Left renal pelvis (tissue), 4 donors: ENCODE measurements at places on chromosomes 13 and 19.

DNA sequence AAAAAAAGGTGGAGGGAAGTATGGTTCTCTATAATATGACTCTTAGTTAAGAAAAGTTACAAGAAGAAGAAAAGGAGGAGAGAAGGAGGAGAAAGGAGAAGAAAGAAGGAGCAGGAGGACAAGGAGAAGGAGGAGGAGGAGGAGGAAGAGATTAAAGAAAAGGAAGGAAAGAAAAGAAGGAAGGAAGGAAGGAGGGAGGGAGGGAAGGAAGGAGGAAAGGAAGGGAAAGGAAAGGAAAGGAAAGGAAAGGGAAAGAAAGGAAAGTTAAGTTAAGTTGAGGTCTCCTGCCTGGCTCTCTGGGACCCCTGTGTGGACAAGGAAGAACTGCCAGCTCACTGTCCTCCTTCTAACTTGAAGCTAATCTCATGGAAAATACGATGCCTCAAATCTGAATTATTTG, 429.5 kb downstream of the TSHZ3 start:
- DNase-seq: no peak

GRCh38 chr13:109332506-109333499, 453.6 kb downstream of the IRS2 start:
- no peak for DNase-seq

GRCh38 chr13:21086929-21087328, 25.5 kb upstream of the LATS2 start:
- DNase-seq: no peak

DNA sequence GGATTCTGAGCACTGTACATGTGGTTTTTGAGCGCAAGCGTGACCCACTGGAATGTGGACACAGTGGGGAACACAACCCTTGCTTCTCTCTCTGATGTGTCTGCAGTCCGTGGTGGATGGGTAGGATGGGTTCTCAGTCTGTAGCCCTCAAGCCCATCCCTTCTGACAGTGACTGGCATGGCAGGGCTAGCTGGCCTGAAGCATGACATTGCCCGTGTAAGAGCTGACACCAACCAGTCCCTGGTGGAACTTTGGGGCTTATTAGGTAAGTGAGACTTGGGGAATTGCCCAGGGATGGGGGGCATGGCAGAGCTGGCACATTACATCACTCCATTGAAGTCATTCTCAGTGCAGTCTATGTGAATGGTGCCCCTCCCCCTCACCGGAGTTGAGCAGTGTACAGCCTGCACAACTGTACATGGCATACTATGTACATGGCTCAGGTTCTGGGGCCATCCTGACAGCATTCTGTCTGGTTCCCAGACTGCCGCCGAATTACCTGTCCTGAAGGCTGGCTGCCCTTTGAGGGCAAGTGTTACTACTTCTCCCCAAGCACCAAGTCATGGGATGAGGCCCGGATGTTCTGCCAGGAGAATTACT, 16.8 kb downstream of the CLEC17A start:
- DNase-seq: no peak

GRCh38 chr13:113598081-113598410, 13.5 kb downstream of the TFDP1 start:
- no peak for DNase-seq
